ENCODE measurements at places on chromosomes 11 and 22.

DNA sequence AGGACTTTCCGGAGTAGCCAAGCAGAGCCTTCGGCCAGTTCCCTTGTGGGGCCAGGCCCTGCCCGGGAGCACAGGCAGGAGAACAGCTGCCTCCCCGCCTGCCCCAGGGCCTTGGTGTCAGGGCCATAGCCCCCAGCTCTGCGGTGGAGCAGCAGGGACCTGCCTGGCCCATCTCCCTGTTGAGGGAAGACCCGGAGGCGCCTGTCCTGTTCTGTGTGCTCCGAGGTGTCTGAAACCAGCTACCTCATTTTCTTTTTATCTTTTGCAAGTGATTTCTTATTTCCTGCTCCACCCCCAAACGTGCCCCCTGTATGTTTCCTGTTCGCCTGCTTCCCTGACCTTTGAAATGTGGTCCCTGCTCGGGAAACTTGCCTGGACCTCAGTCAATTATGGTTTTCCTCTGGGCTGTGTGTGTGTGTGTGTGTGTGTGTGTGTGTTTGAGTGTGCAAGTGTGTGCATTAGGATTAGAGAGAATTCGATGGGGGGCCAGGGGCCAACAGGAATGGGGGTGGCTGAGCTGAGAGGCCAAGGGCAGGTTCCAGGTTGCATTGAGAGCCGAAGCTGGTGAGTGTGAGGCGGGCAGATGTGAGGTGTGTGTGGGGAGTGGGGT is 19.1 kb downstream of the LRP5 start:
- no peak for DNase-seq

DNA sequence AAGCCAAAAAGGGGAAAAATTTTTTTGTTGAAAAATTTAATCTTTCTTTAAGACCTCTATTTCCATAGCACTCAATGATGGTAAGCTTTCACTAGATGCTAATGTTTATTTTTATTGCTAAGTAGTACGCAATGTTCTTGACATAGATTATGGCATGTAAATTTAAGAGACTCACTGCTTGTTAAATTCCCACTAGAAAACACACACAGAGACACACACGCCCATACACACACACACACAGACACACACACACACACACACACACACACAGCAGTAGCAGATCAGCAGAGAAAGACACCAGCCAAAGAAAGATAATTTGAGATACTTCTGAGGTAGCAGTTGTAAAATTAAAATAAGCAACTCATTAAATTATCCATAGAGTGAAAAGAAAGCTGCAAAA is 16.0 kb upstream of the BDNF start:
- no peak for DNase-seq

DNA sequence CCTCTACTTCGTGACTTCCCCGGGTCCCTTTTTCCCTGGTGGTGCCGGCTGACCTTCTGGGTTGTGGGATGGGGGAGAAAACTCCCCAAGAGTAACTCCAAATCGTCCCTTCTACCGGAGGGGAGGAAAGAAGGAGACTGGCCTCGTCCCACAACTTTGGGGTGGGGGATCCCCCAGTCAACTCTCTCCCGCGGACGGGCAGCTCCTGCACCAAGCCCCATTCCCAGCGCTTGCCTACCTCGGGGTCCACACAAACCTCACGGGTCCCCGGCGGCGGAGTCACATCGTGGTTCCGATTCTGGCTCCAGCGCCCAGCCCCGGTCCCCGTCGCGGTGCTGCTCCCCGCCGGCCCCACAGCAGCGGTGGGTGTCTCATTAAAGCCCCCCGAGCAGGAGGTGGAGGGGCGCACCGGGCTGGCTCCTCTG is 317 bp downstream of the BDNF start:
- DNase-seq, result no peak

DNA sequence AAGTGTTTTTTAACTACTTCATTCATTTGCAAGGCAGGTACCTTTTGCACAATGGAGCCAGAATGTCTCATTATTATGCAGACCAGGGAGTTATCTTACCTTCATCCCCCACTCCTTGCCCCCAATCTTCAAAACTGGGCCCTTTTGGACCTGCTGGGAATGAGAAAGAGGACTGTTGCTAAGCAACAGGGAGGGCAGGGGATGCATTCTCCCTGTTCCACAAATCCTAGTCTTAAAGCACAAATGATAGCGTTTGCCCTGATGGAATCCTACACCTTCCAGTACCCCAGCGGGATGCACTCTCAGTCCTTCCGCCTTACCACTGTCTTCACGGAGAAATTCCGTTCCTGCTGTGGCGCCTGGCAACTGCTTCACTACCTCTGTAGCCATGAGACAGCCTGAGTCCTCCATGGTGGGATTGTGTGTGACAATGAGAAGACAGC is 4.1 kb upstream of the KCNJ1 start:
- no peak for DNase-seq

DNA sequence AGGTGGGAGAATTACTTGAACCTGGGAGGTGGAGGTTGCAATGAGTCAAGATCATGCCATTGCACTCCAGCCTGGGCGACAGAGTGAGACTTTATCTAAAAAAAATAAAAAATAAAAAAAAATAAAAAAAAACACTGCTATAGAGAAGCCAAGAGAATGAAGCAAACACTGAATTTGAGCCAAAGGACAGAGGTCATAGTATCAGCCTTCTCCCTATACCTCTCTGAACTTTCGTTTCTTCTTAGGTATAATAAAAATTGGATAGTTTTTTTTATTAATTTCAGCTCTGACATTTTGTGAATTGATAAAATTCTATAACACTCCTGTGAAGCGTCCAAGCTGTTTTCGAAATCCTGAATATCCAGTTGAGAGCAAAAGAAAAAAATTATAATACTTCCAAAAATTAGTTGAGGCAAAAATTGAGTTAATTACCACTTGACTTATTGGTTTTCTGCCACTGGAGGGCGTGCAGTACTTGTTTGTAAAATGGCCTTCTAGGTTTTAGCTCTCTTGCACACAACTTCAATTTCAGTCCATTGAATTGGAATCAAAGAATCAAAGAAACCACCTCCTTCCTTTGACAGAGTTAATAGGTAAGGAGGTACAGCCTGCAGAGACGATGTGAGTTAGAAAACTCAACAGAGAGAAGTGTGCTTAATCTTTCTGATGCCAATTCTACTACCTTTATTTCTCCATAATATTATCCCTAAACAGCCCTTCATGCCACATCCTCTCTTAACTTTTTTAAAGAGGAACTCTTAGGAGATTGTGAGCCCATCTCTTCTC is 143.2 kb downstream of the BBOX1 start:
- peak; percentile 68 for DNase-seq

DNA sequence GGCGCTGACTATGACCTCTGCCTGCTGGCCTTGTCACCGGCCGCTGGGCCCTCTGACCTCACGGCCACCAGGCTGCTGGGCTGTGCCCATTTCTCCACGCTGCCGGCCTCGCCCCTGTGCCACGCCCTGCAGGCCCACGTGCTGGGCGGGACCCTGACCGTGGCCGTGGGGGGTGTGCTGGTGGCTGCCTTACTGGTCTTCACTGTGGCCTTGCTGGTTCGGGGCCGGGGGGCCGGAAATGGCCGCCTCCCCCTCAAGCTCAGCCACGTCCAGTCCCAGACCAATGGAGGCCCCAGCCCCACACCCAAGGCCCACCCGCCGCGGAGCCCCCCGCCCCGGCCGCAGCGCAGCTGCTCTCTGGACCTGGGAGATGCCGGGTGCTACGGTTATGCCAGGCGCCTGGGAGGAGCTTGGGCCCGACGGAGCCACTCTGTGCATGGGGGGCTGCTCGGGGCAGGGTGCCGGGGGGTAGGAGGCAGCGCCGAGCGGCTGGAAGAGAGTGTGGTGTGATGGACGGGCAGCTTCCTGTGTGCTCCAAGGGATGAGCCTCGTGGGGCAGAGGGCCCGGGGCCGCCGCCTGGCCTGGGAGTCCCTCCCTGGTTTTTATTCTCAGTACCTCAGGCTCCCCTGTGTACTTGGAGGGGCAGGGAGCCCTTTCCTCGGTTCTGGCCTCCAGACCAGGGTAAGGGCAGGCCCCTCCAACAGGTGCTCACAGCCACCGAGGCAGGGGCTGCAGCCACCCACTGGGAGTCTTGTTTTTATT is 3.0 kb downstream of the LRFN4 start:
- no peak for DNase-seq

GRCh38 chr11:34997952-34998528 is 81.6 kb downstream of the PDHX start:
- DNase-seq, result no peak

DNA sequence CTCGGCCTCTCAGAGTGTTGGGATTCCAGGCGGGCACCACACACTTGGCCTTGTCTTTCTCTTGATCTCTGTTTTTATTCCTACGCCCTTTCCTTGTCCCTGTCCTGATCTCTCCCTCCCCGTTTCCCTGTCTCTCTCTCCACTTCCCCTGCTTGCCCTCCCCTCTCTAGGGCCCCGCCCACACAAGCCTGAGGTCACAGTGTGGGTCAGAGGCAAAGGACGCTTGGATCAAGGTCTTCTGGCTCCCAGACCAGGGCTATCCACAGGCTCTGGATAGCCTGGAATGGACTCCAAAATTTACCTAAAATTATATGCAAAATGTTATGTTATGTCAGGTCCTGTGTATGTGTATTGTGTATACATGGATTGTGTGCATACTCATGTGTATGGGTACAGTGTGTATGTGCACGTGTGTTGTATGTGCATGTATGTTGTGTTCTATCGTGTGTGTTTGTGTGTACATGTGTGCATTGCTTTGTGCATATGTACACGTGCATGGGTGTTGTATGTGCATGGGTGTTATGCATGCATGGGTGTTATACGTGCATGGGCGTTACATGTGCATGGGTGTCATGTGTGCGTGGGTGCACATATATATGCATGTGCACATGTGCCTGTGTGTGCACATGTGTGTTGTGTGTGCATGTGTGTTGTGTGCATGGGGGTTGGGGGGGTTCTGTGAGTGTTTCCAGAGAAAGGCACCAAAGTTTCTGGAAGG is 38.3 kb downstream of the TP53I11 start:
- DNase-seq, result no peak

DNA sequence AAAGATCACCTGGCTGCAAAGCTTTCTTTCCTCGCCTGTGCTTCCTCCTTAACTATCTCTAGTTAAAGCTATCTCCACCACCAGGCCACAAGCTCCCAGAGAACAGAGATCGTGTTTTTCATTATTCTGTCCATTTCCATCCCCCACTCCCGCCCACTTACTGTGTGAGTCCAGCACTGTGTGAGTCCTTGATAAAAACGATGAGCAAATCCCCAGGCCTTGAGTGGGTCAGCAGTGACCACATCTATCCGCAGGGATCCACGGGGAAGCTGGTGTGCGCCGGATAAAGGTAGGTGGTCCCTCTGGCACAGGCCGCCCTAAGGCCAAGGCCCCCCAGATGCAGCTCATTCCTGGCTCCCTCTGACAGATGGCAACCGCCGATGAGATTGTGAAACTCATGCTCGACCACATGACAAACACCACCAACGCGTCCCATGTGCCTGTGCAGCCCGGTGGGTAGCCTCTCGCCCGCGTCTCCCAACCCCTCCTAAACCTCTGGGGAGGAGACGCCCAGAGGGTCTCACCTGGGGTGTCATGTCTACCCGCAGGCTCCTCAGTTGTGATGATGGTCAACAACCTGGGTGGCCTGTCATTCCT is 9.3 kb downstream of the TKFC start:
- no peak for DNase-seq

- peak; percentile 70 for DNase-seq
Observed at GRCh38 chr11:67073908-67074307, 17.3 kb downstream of the RHOD start.

DNA sequence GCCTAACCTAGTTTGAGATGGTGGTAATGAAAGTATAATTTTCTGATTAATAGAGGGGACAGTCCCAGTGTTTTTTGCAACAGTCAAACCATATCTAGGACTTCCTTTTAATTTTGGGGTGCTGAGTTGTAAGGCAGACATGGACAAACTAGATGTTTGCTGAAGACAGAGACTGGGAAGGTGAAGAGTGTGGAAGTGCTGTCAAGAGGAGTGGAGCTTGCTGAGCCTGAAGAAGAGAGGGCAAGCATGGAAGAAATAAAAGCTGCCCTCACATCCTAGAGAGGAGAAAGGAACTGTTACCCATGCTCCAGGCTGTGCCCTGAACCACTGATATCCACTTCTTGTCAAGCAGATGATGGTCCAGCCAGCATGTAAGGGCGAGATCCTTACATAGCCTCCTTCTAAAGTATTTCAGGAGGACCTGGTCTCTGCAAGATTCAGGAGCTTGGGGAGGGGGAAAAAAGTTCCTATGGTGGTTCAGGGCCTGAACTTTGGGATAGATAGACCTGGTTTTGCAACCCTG is 51.4 kb downstream of the PRR5L start:
- DNase-seq, result no peak

- DNase-seq, result no peak
Observed at GRCh38 chr11:117836077-117836960, 11.8 kb upstream of the FXYD2 start.

GRCh38 chr11:71977743-71978418 is 20.8 kb upstream of the IL18BP start:
- DNase-seq, result peak; percentile 8

DNA sequence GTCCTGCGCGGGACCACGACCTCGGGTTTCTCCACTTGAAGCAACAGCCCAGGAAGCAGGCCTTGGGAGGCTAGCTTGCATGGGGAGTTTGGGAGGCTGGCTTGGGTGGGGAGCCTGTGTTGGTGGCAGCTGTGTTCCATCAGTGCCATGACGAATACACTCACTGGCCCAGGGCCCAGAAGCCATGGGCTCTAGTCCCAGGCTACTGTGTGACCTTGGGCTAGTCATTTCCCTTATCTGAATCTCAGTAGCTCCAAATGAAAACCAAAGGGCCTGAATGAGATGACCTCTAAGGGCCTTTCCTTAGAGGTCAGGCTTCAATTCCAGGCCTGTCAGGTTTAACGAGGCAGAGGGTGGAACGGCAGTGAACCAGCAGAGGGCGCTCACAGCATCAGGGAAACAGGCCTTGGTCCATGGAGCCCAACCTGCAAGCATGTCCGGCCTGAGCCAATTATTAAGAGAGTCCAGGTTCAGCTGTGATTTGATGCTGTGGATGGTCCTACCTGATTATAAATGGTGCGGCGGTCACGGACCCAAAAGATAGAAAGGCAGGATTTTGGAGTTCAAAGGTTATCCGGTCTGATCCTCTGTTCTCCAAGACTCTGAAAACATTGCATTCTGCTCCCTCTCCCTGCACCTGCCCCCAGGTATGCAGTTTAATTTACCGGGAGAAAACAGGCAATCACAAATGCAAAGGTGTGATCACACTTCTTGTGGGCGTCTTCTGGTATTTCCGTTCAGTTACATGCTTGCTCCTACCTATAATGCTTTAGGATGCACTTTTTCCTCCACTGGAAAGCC is 15.9 kb downstream of the PTPN5 start:
- DNase-seq, result peak; percentile 50

DNA sequence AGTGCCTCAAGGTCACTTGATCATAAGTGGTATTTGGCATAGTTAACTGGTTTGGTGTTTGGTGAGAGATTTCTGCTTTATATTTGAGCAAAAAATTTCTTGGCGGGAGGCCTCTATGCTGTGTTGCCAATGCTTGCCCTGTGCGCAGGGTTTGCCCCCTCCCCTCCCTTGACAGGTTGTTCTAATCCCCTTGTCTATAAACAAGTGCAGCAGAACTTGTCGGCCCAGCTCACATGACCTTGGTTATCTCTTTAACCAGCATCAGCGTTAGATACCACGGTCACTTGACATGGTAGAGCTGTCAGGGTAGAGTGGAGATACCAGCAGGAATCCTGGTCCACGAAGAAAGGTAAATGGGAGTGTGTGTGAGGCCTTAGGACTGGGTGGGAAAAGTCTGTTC is 35.6 kb downstream of the MARK2 start:
- DNase-seq, result no peak

GRCh38 chr11:9716275-9717039 is 52.6 kb downstream of the SWAP70 start:
- no peak for DNase-seq
